ENCODE measurements at places on chromosomes 11 and 22.

- DNase-seq = no peak
Measured at GRCh38 chr11:99937330-99937729, 749.8 kb upstream of the ARHGAP42 start.

- no peak for DNase-seq
Measured at GRCh38 chr11:11622340-11622706, 518 bp upstream of the GALNT18 start.

DNA sequence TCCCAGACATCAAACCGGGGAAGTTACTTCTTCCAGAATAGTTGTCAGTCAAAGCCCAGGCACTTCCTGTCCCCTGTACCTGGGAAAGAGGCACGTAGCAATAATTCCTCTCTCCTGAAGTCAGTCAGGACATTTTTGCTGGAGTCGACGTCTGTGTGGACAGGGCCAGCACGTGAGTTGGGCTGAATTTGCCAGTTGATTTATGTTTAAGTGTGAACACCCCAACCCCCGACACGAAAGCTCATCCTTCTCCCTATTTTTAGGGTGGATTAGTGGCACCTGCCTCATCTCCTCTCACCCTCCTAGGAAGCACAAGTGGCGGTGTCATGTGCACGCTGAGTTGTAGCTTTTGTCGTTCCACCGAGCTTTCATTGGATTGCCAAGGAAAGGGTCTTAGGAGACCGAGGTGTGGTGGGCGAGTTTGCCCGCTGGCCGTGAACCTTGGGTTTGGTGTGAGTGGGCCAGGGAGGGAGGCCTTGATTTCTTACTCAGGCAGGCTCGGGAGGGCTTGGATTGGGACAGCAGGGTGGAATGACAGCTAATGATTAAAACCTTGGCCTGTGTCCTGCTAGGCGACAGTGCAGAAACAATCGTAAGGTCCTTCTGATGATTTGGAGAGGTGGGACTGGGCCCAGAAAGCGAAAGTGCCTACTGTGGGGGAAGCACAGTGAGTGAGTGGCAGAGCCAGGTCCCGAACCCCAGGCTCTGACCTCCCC is 87.0 kb upstream of the CRYBB3 start:
- DNase-seq = no peak

DNA sequence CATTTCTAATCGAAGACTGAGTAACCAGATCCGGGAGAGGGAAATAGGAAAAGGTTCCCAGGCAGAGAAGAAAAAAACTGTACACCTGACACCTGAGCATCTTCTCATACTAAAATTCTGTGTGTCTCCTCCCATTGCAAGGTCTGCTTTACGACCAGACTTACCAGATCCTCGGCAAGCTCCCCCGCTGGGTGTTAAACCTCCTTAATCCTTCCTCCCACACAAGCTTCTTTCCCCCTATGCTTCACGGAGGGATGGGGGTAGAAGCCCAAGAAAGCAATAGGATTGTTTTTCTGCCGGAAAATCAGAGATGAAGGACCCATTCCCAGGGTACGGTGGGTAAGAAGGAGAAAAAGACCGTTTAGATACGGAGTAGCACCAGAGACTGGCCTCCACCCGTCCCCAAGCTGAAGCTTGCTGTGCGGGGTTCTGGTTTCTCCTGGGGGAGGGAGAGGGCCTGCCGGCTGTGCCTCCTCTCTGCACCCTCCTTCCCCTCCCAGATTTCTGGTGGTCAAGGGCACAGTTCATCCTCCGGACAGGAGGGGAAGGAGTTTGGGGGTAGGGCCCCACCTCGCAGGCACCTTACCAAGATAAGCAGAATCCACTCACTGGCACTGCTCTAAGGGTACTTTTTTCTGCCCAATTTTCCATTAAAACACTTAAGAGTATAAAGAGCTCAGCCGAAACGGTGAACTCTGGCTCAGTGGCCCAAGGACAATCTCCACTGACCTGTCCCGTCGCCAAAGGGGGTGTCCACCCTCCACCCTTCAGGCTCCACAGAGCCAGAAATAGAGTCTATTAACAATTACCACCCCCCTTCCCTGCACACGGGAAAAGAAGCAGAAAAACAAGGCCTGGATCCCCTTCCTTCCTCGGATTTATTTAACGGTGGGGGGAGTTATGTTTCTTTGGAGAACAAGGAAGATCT is 1.2 kb downstream of the TOB2 start:
- DNase-seq = peak; percentile 74

DNA sequence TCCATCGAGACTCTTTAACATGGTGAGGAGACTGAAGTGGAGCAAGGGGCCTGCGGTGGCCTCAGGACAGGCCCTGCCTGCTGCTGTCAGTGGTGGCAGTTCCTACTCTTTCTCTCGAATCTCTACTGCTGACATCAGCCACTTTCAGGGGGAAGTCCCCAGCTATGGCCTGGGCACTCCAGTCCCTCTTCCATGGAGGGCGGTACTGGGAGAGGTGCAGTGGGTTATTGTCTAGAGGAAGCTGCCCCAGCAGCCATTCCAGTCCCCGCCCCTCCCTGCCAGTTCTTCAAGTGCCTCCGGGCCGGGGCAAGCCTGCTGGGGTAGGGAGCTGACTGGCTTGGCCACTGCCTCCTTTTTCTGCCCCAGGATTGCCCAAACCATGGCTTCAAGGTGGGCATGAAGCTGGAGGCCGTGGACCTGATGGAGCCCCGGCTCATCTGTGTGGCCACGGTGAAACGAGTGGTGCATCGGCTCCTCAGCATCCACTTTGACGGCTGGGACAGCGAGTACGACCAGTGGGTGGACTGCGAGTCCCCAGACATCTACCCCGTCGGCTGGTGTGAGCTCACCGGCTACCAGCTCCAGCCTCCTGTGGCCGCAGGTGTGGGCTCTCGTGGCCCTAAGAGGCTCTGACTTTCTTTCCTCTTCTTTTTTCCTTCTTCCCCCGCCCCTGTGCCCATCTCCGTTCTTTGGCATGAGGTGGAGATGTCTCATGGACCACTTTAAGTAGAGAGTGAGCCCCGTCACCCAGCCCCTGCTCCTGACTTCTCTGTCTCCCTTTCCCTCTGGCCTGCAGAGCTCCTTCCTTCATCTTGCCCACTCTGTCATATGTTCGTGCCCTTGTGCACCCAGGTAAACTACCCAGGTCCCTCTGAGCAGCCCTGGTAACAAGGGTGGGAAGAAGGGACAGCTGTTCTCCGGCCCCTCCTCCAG is 13.7 kb downstream of the CHADL start:
- DNase-seq = no peak

GRCh38 chr11:118435290-118435892 is 901 bp upstream of the KMT2A start:
- DNase-seq = peak; percentile 96

DNA sequence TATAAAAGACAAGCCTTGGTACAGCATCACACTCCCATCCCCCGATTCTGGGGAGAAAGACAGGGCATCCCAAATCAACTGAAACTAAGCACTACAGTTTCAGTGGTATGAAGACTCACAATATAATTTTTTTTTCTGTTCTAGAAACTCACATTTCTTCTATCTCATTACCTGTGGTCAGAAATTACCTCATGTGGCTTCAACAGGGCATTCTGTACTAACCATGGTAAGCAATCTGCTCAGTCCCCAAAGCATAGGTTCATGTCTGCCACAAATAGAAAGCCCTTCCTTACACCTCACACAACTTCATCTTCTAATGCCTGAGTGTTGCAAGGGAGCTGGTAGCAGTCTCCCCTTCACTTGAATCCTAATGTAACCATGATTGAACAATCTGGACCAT is 147.4 kb upstream of the POU2AF2 start:
- no peak for DNase-seq

DNA sequence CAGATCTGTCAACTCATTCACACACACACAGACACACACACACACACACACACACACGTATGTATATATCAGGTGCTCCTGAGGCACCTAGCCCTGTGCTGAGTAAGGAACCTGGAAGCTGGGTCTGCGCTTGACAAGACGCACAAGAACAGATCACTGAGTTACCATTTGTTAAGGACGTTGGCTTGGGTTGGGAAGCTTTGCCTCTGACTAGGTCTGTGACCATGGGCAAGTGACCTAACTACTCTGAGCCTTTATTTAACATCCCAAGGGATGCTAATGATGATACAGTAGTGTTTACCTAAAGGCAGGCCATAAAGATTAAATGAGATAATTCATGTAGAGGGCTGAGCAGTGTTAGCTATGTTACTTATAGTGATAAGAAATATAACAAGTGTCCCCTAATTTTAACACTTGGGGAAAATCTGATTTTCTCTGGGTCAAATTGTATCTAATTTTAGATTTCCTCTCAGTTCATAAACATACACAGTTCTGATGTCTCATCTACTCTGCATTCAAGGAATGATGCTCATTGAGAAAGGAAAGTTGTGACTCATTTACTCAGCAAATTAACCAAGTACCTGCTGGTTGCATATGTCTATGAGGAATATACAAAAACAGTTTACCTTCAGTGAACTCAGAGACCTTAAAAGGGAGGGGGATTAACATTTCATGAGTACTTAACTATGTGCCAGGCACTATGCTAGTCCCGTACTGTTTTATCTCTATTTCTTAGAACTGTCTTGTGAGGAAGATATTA is 13.6 kb downstream of the RNF185 start:
- DNase-seq = no peak

- DNase-seq = no peak
Measured at GRCh38 chr11:102591160-102591718, 33.9 kb downstream of the MMP20 start.

GRCh38 chr11:2982214-2982613 is 9.9 kb downstream of the NAP1L4 start:
- DNase-seq = no peak

DNA sequence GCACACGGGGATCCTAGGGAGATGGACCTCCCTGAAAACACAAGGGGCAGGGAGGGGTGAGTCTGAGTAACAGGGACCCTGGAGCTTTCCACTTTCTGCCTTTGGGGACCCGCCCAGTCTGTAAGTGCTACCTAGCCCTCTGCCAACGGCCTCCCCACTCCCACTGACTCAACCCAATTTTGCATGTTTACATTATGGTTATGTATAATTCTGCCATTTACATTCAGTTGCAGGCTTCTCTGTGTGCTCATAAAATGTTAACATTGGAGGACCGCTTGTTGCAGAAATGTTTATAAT is 105.8 kb downstream of the DSCAML1 start:
- no peak for DNase-seq

DNA sequence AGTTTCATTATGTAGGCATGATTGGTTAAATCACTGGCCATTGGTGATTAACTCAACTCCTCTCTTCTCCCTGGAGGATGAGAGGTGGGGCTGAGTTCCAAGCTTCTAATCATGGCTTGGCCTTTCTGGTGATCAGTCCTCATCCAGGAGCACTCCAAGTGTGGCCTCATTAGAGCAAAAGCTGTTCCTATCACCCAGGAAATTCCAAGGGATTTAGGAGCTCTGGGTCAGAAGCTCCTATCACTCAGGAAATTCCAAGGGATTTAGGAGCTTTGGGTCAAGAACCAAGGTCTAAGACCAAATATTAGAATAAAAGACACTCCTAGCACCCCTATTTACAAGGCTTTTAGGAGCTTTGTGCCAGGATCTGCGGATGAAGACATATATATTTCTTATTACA is 168.0 kb upstream of the BDNF start:
- DNase-seq = no peak

All from HAP-1 (cell line).